KBM-7 (cell line): ENCODE measurements at places on chromosomes 5 and 9.

DNA sequence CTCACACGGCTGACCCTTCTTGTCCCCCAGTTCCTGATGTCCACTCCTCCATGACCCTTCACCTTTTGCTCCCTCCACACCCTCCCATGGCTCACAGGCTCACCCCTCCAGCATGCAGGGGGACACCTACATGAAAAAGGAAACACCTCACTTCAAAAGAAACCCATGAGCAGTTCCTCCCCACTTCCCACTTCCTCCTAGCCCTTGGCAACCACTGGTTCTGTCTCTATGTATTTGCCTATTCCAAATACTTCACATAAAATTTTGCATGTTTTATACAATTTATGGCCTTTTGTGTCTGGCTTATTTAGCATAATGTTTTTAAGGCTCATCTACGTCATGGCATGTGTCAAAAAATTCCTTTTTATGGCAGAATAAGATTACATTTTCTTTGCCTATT is 100.2 kb upstream of the S1PR3 start:
- no peak for DNase-seq

GRCh38 chr9:8852301-8852864 is 1052.8 kb upstream of the DMAC1 start:
- no peak for DNase-seq

DNA sequence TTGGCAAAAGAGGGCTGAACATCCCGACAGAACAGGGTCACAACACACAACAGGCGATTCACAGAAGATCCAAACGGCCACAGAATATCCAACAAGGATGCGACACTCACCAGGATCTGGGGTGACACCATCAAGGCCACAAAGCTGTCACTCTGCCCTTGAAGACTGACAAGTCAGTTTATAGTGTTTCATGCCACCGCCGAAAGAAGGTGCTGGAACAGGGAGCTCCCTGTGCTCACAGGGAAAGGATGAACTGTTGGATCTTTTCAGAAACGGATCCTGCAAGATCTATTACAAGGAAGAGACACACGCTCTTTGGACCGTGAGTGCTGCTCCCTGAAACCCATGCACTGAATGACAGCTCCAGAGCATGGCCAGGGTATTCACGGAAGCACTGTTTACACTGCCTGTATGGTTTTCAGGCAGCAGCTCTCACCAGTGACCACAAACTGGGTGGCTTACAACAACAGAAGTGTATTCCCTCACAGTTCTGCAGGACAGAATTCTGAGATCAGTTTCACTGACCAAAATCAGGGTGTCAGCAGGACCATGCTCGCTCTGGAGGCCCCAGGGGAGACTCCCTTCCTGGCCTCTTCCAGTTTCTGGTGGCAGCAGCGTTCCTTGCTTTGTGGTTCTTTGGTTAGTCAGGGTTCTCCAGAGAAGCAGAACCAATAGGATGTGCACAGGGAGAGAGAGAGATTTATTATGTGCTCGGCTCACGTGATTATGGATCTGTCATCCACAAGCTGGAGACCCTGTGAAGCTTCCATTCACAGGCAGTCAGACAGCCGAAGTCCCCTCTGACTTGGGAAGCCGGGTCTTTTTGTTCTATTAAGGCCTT is 52.8 kb downstream of the SEMA4D start:
- no peak for DNase-seq

GRCh38 chr9:98707166-98708102 is 1.3 kb downstream of the GABBR2 start:
- peak; percentile 58 for DNase-seq

- no peak for DNase-seq
Observed at GRCh38 chr9:134377976-134378375, 51.7 kb downstream of the RXRA start.

DNA sequence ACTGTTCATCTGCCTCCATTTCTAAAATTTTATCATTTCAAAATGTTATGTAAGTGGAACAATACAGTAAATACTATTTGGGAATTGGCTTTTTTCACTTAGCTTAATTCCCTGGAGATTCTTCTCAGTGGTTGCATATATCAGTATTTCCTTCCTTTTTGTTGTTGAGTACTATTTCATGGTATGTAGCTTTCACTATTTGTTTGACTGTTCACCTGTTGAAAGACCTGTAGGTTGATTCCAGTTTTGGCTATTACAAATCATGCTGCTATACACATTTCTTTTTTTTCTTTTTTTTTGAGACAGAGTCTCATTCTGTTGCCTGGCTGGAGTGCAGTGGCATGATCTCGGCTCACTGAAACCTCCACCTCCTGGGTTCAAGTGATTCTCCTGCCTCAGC is 33.0 kb upstream of the PWWP2A start:
- no peak for DNase-seq

- DNase-seq, result no peak
Observed at GRCh38 chr9:121671612-121672155, 20.2 kb downstream of the DAB2IP start.

- peak; percentile 37 for DNase-seq
Observed at GRCh38 chr9:96100385-96101300, 201.3 kb downstream of the HSD17B3 start.

DNA sequence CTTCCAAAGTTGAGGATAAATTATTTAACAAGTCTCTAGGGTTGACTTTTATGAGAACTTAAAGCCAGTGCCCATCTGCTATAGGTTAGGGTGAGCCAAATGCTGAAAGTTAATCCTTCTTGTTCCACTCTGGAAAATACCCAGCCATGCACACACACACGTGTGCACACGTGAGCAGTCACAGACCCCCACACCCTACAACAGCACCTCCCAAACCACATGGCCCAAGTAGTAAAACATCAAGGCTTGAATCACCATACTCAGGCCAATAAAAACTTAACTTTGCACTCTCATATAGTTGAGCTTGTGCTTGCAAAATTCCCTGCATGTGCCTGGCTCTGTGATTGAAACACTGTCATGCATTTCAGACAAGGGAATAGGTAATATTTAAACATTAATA is 467.6 kb downstream of the ARHGEF28 start:
- no peak for DNase-seq

DNA sequence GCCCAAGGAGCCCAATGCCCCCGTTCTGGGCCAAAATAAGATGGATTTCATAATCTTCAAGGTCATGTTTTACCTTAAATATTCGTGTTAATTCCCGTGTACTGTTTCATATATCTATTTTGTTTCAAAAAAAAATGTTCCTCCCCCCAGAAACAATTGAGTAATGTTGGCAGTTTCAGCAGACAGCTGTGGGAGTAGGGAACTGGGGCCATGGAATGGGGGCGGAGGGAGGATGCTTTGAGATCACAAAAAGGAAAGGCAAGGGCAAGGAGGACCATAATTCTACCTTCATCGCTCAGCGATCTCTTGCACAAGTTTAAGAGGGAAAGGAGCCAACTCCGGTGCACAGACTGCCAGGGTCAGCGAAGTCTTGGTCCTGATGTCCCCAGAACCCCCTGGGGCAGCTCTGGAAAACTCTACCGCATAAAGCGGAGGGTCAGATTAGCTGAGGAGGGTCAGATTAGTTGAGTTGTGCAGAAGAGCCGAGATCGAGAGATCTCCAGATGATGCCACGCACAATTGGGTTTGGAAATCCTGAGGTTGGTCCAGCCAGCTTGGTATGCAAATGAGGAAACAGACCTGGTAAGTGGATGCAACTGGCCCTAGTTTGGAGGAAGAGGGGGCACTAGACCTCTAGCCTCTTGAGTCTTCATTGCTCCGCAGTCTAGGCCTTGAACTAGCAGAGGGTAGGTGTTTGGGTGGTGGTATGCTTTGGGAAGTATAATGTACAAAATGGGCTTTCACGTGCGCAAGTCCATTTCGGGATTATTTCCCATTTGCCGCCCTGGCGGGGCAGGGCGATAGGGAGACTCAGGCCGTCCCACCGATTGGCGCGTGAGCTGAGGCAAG is 24.0 kb downstream of the CDKN2A start:
- DNase-seq, result no peak

DNA sequence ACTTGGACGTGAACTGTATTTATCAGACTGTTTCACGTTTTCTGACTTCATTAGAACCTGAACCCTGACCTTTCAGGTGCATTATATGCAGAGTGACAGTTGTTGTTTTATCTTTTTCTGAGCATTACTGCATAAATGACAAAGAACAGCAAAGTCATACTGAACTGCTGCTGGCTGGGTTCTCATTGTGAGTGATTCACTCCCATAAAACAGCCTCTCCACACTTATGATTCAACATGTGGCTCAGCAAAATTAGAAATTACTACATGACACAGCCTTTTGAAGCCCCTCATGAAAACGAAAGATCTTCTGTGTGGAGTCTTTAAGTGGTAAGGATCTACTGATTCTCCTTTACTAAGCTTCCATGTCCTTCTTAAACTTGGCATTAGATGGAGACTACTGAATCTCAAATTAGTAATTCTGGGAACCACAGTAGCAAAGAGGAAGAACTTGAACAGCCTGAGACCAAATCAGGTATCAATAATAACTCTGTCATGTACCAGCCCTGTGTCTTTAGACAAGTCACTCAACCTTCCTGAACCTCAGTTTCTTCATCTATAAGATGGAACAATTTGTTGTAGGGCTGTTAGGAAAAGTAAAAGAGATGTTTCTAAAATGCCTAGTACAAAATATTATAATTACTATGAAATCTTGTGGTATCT is 172.3 kb upstream of the GNA14 start:
- DNase-seq, result no peak
